RPMI7951 (cell line): ENCODE measurements at places on chromosomes 4 and X. TPM values are rescaled to one million over a fixed set of nuclear protein-coding genes. Genes with fewer than 3 reads are reported as not detected.

HGFAC gene
- total RNA-seq: not detected in 2 replicates

GRCh38 chrX:72666451-72666850, 47.7 kb downstream of the PHKA1 start:
- DNase-seq: no peak

DNA sequence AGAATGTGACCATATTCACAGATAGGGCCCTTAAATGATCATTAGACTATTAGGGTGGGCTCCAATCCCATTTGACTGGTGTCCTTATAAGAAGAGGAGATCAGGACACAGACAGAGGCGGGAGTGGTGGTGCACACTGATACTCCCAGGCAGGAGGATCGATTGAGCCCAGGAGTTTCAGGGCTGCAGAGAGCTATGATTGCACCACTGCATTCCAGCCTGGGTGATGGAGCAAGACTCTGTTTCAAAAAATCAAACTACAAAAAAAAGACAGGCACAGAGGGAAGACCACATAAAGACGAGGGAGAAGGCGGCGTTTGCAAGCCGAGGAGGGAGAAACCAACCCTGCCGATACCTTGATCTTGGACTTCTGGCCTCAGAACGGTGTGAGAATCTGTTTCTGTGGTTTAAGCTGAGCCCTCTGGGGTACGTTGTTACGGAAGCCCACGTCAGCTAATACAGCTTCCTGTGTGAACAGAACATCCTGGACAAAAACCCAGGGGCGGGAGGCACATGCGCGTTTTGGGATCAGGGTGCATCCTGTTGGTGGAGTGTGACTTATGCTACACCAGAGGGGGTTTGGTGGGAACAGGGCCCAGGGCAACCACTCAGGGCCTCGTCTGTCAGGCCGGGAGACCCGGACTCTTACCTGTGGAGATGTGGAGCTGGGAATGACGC, 211.8 kb upstream of the PSAPL1 start:
- no peak for DNase-seq

PABPC1L2B gene
- total RNA-seq: not detected in 2 replicates

GPAT3 gene
- 24.5 and 25.5 TPM in 2 replicates for total RNA-seq

DNA sequence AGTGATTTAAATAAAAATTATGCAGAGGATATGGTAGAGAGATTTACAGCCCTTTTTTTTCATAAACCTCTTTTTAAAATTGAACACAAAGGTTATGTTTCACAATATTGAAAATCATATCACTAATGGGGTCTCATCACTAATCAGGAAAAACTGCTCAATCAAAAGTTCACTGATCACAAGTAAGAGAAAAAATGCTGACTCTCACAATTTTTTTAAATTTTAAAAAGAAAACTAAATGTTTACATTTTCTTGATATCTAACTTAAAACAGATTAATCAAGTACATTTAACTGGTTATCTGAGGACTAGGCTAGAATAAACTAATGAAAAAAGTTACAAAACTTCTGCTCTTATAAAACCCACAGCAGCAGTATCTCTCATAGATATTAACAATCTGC, 8.5 kb downstream of the LAMTOR3 start:
- no peak for DNase-seq

STPG2 gene
- not detected in 2 replicates for total RNA-seq

IGBP1 gene
- total RNA-seq: 84.3 and 88.8 TPM in 2 replicates

UBE2K gene
- 13.4 and 23.4 TPM in 2 replicates for total RNA-seq

PLRG1 gene
- 54.0 and 77.4 TPM in 2 replicates for total RNA-seq

TMPRSS11A gene
- not detected in 2 replicates for total RNA-seq
